ENCODE measurements at places on chromosomes 13 and 19.

DNA sequence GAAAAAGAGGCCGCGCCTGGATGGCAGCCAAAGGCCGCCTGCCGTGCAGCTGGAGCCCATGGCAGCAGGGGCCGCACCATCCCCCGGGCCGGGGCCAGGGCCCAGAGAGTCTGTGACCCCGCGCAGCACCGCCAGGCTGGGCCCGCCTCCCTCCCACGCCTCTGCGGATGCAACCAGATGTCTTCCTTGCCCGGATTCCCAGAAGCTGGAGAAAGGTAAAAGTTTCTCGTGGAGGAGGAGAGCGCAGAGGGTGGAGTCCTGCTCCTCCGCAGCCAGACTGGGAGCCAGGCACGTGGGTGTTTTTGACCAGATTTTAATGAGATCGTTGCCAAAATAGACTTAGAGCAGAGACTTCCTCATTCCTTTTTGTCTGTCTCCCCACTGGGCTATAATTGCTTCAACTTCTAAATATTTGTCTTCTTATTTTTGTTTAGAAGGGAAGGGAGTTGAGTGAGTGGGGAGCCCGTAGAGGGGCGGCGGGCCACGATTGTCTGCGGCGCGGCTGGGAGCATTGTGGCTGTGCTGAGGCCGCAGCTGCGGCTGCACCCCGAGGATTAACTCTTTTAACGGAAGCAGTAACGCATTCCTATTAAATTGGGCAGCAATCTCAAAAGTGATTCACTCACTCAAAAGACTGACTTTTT is 22.8 kb upstream of the NDUFS7 start:
- no peaks in the 10 kb centered on the region for H3K27me3 ChIP-seq
- H3K36me3 ChIP-seq, result peaks cover 41% of the 10 kb centered on the region
- H3K4me1 ChIP-seq, result peaks cover 19% of the 10 kb centered on the region
- DNase-seq, result peak; percentile 79
- H3K27ac ChIP-seq, result peak overlapping the region; percentile 20

- H3K36me3 ChIP-seq, result peaks cover 75% of the 10 kb centered on the region
- no peak overlapping the region for H3K4me3 ChIP-seq
- no peak for DNase-seq
Measured at GRCh38 chr19:49861107-49861506, 6.3 kb downstream of the PNKP start.

- no peak for DNase-seq
- H3K4me3 ChIP-seq, result no peak overlapping the region
Measured at GRCh38 chr13:62360609-62361008, 945.0 kb upstream of the PCDH20 start.

- no peaks in the 10 kb centered on the region for H3K36me3 ChIP-seq
- DNase-seq, result peak; percentile 43
- no peak overlapping the region for H3K27ac ChIP-seq
- H3K4me1 ChIP-seq, result no peaks in the 10 kb centered on the region
- H3K4me3 ChIP-seq, result no peak overlapping the region
- H3K27me3 ChIP-seq, result peaks cover 20% of the 10 kb centered on the region
Measured at GRCh38 chr19:3710265-3710812, 2.2 kb downstream of the TJP3 start.

DNA sequence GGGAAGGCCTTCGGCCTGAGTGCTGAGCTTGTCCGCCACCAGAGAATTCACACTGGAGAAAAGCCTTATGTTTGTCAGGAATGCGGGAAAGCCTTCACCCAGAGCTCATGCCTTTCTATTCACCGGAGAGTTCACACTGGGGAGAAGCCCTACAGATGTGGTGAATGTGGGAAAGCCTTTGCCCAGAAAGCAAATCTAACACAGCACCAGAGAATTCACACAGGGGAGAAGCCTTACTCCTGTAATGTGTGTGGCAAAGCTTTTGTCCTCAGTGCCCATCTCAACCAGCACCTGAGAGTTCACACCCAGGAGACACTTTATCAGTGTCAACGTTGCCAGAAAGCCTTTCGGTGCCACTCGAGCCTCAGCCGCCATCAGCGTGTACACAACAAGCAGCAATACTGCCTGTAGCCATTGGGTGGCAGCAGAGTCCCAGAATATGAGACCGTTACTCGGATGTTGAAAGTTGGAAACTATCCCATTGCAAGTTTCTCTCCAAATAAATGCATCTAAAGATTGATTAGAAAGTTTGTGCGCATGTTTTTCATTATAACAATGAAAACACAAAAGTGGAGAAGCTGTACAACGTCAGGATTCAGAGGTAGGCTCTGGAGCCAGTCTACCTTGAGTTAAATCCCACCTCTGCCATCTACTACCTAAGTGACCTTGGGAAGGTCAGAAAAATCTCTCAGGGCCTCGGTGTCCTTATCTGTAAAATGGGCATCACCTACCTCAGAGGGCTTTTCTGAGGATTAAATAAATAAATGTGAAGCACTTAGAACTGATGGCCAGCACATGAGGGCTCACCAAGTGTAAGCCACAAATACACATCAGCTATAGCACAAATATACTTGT is 21.1 kb downstream of the ZNF473 start:
- no peak overlapping the region for H3K27ac ChIP-seq
- no peaks in the 10 kb centered on the region for H3K27me3 ChIP-seq
- DNase-seq, result peak; percentile 18

DNA sequence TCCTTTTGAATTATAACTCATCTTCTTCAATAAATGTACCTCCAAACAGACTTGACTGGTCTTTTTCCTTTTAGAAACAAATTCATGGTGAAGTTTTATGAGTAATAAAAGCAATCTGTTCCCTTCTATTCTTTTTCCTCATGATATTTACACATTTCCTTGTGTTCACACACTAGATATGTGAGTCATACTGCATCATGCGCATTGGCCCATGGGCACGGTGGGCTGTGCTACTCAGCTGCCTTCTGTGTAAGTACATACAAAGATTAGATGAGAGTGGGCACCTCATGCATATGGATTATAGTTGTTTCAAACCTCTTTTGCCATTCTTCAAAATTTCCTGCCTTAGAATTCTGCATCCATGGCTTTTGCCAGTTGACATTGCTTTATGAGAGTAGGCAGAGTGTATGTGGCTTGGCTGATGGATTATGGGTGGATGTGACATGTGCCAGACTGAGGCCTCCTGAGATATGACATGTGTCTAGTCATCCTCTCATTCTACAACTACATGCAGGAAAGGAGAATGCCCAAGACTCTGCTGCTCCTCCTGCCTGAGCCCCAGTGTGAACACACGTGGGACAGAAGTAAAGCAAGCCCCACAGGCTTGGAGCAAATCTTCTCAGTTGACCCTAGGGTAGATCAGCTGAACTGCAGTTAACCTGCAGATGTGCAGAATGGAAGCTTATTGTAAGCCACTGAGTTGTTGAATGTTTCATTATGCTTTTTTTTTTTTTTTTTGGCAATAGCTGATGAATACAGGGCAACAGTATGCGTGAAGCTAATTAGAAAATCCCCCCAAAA is 109.9 kb downstream of the RBM26 start:
- no peaks in the 10 kb centered on the region for H3K27me3 ChIP-seq
- H3K4me1 ChIP-seq, result no peaks in the 10 kb centered on the region
- no peaks in the 10 kb centered on the region for H3K36me3 ChIP-seq

GRCh38 chr13:107202371-107203023 is 634.6 kb upstream of the ARGLU1 start:
- peaks cover 4% of the 10 kb centered on the region for H3K4me1 ChIP-seq
- peak; percentile 61 for DNase-seq
- H3K36me3 ChIP-seq, result no peaks in the 10 kb centered on the region
- no peak overlapping the region for H3K27ac ChIP-seq
- H3K4me3 ChIP-seq, result no peak overlapping the region
- no peaks in the 10 kb centered on the region for H3K27me3 ChIP-seq

DNA sequence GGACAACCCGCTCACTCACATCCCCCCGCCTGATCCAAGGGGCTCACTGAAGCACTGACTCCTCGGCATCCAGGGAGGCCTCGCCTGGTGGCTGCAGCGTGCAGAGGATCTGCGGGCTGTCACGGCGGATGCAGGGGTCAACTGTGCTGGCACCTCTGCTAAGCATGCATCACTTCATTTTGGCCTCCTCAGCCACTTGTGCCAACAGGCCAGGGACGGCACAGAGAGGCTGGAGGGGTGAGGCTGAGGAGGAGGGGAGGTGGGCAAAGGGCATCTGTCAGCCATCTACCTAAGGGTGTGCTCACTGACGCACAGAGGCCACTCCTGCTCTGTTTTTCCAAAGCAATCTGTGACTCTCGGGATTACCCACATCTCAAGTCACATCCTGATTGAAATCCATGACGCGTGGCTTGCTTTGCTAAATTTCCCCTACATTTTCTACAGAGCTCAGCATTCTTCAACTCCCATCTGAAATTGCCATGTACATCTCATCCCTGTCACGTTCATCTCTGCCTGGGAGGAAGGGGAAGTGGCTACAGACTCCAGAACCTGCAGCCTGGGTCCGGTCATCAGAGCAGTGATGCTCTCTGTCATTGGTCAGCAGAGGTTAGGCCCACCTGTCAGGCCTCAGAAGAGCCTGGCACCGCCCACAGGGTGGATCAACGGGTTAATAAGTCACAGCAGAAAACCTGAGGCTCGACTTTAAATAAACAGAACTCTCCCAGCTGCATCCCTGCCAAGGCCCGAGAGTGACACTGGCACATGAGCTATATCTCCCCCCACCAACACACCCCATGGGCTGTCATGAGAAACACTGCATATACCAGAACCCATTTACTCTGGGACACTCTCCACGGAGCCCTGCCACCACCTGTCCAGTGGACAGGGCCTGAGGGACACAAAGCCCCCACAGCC is 17.6 kb downstream of the ELL start:
- H3K36me3 ChIP-seq, result no peaks in the 10 kb centered on the region
- no peak overlapping the region for H3K27ac ChIP-seq
- DNase-seq, result no peak
- H3K4me1 ChIP-seq, result peaks cover 29% of the 10 kb centered on the region
- H3K27me3 ChIP-seq, result no peaks in the 10 kb centered on the region

- no peaks in the 10 kb centered on the region for H3K36me3 ChIP-seq
- peaks cover 13% of the 10 kb centered on the region for H3K27me3 ChIP-seq
- H3K27ac ChIP-seq, result no peak overlapping the region
- no peak overlapping the region for H3K4me3 ChIP-seq
Measured at GRCh38 chr13:43979492-43979891, 99.8 kb downstream of the LACC1 start.

- no peak overlapping the region for H3K4me3 ChIP-seq
- H3K36me3 ChIP-seq, result no peaks in the 10 kb centered on the region
- peak overlapping the region; percentile 13 for H3K27ac ChIP-seq
- H3K27me3 ChIP-seq, result no peaks in the 10 kb centered on the region
Measured at GRCh38 chr13:33544308-33544707, 258.8 kb upstream of the STARD13 start.

DNA sequence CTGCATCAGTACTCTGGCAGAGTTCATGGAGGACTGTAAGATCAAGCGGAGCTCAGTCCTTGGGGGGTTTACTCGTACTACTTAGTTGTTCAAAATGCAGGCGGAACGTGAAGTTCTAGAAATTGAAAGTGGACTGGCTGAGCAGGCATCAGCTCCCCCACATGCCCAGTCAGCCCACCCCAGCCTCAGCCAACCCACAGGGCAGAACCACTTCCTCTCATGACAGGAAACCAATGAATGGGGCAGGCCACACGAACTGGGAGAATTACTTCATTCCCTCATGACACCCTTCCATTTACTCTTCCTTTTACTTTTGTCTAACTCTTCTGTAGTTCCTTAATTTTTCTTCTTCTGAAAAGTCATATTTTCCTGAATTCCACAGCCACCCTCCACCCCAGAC is 71.9 kb downstream of the FLT1 start:
- H3K36me3 ChIP-seq, result no peaks in the 10 kb centered on the region
- no peaks in the 10 kb centered on the region for H3K27me3 ChIP-seq
- no peak overlapping the region for H3K27ac ChIP-seq
- no peak overlapping the region for H3K4me3 ChIP-seq

DNA sequence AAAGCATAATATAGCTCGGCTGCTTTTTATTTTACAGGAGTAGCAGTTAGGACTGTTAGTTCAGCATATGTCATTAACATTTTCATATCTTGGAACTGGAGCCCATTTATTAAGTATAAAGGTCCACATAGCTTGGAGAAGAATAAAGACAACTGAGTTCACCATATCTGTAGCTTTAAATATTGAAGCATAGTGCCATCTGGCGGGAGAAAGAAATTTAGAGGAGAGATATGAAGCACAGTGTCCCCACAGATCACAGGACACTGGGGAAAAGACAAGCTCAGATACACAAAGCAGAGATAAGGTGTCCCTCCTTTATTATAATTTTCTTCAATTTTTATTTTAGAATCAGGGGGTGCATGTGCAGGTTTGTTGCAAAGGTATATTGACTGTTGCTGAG is 104.7 kb upstream of the FREM2 start:
- H3K27me3 ChIP-seq, result no peaks in the 10 kb centered on the region
- no peaks in the 10 kb centered on the region for H3K4me1 ChIP-seq
- no peak overlapping the region for H3K27ac ChIP-seq
- no peak overlapping the region for H3K4me3 ChIP-seq
- no peaks in the 10 kb centered on the region for H3K36me3 ChIP-seq

- H3K27me3 ChIP-seq, result peaks cover 10% of the 10 kb centered on the region
- peaks cover 2% of the 10 kb centered on the region for H3K36me3 ChIP-seq
- peak overlapping the region; percentile 71 for H3K4me3 ChIP-seq
- H3K27ac ChIP-seq, result peak overlapping the region; percentile 37
- DNase-seq, result no peak
Measured at GRCh38 chr19:33194532-33194885, 379 bp downstream of the LRP3 start.

DNA sequence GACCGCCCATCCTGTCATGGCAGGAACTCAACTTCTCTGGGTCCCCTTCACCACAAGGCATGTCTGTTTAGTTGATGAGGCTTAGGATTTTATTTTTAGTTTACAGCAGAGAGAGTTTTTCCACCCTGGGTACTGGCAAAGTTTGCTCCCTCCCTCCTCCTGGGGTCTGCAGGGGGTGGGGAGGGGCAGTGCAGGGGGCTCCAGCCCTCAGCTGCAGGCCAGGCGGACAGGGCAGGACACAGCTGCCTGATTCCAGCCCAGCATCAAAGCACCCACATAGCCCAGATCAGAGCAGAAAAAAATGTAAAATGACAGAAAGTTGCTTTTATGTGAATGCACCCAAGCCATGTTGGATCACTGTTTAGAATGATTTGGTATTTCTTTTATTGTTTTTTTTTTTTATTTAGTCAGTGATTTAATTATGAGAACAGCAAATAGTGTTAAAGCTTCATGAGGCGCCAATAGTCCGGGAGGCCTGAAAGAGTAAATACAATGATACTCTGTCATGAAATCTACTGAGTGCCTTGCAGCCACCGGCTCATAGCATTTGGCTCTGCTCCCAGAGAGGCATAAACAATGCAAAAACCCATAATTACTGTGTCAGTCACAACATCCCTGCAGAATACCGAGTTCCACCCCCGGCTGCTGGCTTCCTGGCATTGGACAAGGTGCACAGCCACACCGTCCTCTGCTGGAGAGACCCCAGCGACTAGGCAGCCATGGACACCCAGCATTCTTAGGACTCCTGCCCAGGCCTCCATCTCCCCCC is 923.5 kb downstream of the UQCRFS1 start:
- H3K36me3 ChIP-seq, result no peaks in the 10 kb centered on the region
- no peak overlapping the region for H3K27ac ChIP-seq
- H3K27me3 ChIP-seq, result no peaks in the 10 kb centered on the region
- no peak overlapping the region for H3K4me3 ChIP-seq
- no peaks in the 10 kb centered on the region for H3K4me1 ChIP-seq

- no peak for DNase-seq
- peaks cover 14% of the 10 kb centered on the region for H3K36me3 ChIP-seq
- peaks cover 2% of the 10 kb centered on the region for H3K4me1 ChIP-seq
- H3K27ac ChIP-seq, result no peak overlapping the region
Measured at GRCh38 chr13:23822252-23822824, 66.9 kb downstream of the MIPEP start.

GRCh38 chr13:75764251-75764925 is 128.3 kb downstream of the LMO7 start:
- H3K27ac ChIP-seq, result peak overlapping the region; percentile 63
- H3K4me1 ChIP-seq, result peaks cover 25% of the 10 kb centered on the region
- H3K27me3 ChIP-seq, result no peaks in the 10 kb centered on the region
- no peak overlapping the region for H3K4me3 ChIP-seq
- no peak for DNase-seq

All from IMR-90 (cell line).